Activated T-helper 1 cell treated with anti-CD3 and anti-CD28 coated beads, Interleukin-2, amount 50 U/mL, for 16 hours (primary cell): ENCODE measurements at places on chromosomes 3 and 15.

DNA sequence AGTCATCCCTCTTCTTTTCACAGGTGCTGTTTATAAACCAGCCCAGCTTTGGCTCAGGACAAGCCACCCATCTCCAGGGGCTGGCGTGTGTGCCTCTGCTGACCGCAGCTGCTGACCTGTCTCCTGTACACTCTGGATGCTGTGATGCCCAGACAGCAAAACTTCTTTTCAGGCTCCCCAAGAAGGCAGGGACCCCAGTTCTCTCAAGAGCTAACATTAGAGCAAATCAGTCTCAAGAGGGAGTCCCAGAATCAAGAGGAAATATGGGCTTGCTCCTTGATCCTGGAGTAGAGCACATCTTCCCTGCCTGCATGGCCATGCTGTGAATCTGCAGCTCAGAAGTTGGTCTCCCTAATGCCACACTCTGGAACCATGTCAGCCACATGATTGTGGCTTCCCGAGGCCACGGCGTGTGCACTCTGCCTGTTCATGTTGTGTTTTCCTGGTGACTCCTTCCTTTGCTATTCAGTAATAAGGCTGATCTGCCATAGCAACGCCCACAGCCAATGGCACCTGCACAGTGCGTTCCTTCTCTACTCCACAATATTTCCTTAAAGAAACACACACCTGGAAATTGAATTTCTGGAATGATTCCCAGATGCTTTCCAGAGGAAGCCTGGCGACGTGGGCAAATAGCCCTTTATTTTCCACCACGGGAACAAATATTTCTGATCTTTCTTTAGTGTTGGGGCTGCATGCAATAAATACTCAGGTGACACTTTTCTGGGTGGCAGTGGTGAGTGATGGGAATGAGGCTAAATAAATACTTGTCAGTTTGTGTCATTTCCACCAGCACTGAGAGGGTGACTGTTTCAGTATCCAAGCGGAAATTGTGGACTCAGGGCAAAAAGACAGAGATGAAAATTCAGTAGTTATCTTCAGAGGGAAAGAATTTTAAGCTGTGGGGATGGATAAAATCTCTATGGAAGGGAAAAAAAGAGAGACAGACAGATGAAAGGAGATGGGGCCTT lies 21.9 kb upstream of the THSD4 start:
- no peak for DNase-seq

- no peak for DNase-seq
These were observed 107.7 kb downstream of the TCF12 start for GRCh38 chr15:57026016-57026592.

DNA sequence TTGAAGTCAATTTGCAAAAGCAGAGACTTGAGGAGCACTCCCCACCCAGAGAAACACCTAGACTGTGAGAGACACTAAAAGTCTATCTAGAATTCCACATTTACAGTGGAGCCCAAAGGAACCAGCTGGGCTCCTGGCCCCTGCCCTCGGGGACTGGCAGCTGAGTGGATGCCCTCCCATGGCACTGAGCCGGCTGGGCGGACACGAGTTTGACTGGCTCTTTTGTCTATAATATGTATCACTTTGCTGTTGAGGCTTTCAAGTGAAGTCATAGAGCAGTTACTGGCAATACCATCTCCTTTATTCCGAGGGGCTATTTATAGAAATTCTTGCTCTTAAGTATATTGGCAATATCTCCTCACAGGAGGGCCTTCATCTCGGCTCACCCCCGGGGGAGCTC lies 65.8 kb upstream of the TNFAIP8L3 start:
- DNase-seq = no peak

- no peak for DNase-seq
These were observed 87.7 kb downstream of the LIPC start for GRCh38 chr15:58519516-58519915.

DNA sequence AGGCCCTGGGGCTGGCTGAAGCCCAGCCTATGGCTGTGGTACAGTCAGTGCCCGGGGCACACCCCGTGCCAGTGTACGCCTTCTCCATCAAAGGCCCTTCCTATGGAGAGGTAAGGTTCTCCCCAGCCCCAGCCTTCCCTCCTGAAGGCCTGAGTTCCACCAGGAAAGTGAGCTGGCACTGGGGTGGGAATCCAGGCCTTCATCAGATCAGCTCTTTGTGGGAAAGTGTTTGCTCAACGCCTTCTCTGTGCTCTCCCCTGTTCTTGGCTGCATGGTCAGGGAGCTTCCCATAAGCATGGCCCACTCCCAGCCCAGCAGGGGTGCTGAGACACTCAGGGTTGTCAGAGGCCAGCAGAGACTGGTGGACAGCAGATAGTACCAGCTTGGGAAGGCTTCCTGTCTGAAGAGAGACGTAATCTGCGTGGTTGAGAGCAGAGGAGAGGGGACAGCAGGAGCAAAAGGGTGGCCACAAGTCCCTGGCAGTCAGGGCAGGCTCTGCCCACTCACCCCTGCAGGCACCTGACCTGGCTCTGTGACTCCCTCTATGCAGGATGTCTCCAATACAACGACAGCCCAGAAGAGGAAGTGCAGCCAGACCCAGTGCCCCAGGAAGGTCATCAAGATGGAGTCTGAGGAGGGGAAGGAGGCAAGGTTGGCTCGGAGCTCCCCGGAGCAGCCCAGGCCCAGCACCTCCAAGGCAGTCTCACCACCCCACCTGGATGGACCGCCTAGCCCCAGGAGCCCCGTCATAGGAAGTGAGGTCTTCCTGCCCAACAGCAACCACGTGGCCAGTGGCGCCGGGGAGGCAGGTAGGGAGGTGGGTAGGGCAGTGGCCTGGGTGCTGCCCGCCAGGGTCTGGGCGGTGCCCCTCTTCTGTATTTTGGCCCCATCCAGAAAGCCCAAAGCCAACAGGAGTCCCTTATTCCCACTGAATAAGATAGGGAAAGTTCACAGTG lies 38.4 kb downstream of the PML start:
- DNase-seq = no peak

- DNase-seq = no peak
These were observed 42.2 kb downstream of the TBC1D2B start for GRCh38 chr15:78035321-78035751.

DNA sequence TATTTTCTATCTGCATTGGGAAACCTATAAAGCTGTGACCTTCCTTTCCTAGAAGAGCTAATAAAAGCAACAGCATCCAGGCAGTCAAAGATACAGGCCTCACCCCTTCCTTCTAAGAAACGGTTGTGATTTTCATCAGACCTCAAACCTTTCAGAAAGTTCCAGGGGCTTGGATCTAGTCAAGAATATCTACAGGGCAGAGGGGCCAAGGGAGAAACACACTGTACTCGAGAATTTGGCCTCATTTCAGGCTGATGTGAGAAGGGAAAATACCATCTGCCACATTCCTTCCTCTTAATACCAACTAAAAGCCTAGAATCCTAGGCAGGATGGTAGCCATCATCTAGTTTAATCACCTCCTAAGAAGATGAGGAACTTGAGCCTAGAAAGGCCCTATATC lies 24.5 kb upstream of the BCL6 start:
- no peak for DNase-seq

DNA sequence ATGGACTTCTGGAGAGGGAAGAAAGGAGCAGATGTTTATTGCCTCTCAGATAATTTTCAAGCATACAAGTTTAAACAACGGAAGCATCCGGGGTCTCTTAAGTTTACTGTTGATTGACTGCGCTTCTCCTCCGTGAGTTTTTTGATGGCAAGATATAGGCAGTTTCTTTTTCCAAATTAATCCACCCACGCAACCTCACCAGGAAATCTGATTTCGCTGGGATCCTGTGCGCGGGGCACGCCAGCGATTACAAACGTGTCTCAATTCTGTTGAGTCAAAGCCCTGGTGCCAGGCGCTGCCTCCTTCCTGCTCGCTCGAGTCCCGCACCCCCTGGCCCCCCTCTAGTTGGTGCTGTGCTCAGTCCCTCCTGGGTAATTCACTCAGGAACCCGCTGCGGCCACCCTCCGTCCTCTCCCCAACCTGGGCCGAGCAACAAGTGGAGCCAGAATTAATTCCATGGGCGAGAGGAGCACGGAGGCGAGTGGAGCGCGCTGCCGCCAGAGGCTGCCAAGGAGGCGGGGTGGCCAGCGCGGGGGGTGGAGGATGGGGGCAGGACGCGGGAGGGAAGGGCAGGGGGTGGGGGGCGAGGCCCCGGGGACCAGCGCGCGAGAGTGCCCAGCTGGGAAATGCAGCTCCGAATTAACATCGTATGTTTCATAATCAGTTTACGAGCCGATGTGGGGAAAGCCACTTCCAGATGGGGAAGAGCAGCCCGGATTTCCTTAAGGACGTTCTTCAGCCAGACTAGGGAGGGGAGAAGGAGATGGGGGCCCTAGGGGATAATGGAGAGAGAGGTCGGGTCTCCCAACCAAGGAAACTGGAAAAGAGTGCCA lies 6.0 kb downstream of the WNT5A start:
- no peak for DNase-seq

GRCh38 chr3:83946554-83946953 lies 1012.2 kb upstream of the CADM2 start:
- no peak for DNase-seq

- DNase-seq = no peak
These were observed 69.1 kb upstream of the TSEN2 start for GRCh38 chr3:12415014-12415680.

DNA sequence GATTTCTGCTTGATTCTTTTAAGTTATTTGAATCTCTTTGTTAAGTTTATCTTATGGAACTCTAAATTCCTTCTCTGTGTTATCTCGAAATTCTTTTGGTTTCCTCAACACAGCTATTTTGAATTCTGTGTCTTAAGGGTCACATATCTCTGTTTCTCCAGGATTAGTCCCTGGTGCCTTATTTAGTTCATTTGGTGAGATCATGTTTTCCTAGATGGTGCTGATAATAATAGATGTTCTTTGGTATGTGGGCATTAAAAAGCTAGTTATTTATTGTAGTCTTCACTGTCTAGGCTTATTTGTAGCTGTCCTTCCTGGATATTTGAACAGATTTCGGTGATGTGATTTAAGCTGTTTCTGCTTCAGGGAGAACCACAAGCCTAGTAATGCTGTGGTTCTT lies 615.6 kb upstream of the NECTIN3 start:
- DNase-seq = no peak

- DNase-seq = no peak
These were observed 28.5 kb downstream of the CALML4 start for GRCh38 chr15:68176601-68177000.

DNA sequence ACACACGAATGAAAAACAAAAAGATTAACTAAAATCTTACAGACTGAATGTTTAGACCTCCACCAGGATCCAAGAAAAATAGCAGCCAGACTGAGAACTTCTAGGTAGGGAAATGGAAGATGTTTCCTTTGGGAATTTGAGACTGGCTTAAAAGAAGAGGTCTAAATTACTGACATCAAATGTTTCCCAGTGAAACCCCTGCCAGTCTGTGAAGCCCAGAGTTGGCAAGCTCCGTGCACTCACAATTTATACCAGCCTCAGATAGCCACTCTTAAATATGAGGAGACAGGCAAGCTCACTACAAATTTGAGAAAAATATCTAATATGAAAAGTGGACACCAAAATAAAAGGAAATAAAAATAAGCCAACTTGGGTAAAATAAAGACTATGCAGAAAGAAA lies 700.5 kb upstream of the ZNF385D start:
- no peak for DNase-seq

DNA sequence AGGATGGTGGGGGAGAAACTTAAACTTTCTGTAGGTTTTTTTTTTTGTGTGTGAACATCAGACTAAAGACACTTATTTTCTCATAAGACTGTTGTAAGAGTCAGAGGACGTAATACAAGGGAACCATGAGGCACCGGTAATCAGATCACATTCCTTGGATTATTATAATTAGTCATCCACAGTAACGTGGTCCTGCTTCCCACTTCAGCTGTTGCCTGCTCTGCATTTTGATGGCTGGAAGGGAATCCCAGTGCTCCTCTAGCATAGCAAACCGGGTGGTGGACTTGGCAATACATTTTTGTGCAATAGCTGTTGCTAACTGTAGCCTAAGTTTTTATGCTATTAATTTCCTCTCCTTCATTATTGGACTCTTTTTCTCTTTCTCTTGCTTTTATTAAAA lies 294.8 kb downstream of the NR2F2 start:
- no peak for DNase-seq

DNA sequence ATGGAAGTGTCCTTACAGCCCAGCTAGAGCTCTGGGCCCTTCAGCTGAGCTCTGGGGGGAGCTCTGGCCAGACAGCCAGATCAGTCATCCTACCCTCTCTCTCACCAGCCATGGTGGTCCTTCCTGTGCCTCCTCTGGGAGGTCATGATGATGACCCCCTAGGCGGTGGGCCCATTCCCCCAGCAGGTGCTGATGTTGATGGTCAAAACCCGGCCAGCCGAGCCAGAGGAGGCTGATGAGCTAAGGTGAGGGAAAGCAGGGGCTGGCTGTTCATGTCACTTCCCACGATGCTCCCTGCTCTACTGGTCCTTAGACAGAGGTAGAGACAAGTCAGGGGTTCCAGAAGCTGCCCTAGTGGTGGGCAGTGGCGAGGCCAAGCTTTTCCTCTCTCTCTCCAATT lies 35.0 kb downstream of the GRAMD2A start:
- no peak for DNase-seq

DNA sequence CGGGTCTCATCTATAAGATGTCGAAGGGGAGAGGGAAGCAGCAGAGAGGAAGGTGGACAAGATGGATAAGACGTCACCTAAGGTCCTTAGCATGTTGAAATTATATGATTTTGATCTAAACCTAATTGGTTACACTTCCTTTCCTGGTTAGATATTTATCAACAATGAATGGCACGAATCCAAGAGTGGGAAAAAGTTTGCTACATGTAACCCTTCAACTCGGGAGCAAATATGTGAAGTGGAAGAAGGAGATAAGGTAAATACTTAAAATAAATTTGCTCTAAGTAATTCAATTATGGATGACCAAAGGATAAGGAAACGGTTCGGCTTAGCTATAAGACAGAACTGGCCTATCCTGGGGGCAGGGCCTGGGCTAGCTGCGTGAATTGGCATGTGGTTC lies 5.5 kb downstream of the ALDH1A3 start:
- no peak for DNase-seq

DNA sequence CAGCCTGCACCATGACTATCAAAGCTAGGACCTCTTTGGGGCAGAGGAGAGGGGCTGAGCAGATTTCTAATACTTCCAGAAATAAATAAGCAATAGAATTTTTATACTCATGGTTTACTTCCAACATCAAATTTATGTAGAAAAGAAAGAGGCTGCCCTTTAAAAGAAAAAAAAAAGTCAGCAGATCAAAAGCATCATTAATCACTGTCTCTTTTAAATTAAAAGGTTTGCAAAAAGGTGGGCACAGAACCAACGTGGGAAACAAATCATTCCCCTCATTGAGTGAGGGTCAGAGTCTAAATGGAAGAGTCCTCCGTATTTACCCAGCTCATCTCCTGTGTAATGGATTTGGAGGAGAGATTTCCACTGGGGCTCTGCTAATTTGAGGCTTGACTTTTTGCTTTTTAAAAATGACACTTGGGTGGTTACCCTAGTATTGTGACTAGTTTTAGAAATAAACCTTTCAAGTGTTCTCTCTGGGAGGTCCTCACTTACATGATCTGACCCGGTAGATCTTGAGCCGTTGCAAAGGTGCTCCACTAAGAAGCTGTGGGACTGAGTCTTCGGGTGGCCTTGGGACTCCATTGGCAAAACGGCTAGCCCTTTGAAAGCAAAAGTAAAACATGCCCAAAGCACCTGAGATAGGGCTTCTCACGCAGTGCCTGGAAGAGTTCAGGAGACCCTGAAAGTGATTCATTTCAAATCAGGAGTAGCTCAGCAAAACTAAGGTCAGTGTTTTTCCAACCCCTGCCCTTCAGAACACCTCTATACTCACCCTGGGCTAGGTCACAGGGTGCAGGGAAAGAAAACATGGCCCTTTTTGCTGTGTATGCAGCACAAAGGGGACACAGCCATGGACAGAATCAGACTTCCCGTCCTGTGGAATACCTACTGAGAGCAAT lies 320.9 kb downstream of the FOXP1 start:
- DNase-seq = no peak
